ENCODE measurements at places on chromosomes 2 and 18. TPM values are rescaled to one million over a fixed set of nuclear protein-coding genes. Genes with fewer than 3 reads are reported as not detected.

MYOM1 gene
- total RNA-seq: 1.4 TPM

POLR1B gene
- 39.9 TPM for total RNA-seq

LPIN2 gene
- total RNA-seq: 22.5 TPM

RAB27B gene
- 0.44 TPM for total RNA-seq

SCYGR1 gene
- not detected for total RNA-seq

G6PC2 gene
- not detected for total RNA-seq

GPR55 gene
- total RNA-seq: not detected

GRHL1 gene
- 2.0 TPM for total RNA-seq

RUFY4 gene
- total RNA-seq: not detected

IFIH1 gene
- total RNA-seq: 0.27 TPM

ST8SIA3 gene
- total RNA-seq: 3.1 TPM

LYPD6B gene
- not detected for total RNA-seq

SRD5A2 gene
- not detected for total RNA-seq

C2orf72 gene
- 3.3 TPM for total RNA-seq

GALNT5 gene
- total RNA-seq: 0.20 TPM

ADD2 gene
- total RNA-seq: 31.8 TPM

LOXHD1 gene
- not detected for total RNA-seq

SP5 gene
- 3.5 TPM for total RNA-seq

PKDCC gene
- total RNA-seq: 74.4 TPM

APOB gene
- total RNA-seq: 0.09 TPM
